ENCODE measurements at places on chromosomes 12 and 14.

- DNase-seq = no peak
Observed at GRCh38 chr14:80521456-80521855, 310.2 kb upstream of the DIO2 start.

DNA sequence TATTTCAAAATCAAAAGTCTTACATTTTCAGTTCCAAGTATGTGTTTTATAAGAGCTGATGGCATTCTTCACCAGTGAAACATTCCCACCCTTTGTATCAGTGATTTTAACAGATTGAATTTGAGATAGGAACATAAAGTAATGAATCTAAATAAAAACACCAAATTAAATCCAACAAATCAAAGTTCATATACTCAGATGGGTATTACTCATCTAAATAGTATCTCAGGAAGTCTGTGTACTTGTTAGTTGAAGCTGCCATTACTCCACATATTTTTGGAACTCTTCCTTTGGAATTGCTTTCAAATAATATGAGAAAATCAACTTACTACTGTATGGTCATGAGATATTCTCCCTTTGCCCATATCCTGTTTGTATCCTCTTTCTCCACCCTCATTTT is 89.1 kb downstream of the MIA2 start:
- DNase-seq = no peak

DNA sequence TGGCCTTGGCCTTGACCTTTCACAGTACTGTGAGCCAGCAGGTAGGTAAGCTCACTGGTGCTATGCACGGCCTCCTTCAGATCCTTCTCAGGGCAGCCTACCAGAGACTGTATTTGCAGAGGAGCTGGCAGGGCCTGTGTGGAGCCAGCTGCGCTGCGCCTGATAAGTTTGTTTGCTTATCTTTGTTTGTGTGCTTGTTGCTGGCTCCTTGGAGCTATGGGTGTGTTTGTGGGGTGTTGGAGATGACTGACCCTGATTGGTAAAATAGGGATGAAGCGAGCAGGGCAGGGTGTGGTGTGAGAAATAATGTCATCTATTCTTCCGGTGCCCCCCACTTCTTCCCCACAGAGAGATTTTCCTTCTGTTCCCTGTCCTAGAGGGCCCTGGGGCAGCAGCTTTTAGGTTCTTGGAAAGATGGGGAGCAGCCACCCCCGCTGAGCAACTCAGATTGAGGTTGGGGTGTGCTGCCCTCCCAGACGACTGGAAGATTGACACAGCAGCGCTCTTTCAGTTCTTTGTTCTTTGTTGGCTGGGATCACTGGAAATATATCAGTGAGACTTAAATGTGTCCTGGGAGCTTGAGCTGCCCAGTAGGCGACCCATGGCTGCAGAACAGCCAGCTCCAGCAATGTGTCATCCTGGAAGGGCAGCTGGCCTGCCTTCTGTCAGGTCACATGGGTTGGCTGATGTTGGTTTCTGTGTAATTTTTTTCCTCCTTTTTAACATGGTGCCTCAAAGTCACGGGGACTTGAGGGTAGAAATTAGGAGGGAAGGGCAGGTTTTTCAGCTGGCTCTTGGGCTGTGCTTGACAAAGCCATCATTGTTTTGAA is 19.6 kb downstream of the MLXIP start:
- no peak for DNase-seq

DNA sequence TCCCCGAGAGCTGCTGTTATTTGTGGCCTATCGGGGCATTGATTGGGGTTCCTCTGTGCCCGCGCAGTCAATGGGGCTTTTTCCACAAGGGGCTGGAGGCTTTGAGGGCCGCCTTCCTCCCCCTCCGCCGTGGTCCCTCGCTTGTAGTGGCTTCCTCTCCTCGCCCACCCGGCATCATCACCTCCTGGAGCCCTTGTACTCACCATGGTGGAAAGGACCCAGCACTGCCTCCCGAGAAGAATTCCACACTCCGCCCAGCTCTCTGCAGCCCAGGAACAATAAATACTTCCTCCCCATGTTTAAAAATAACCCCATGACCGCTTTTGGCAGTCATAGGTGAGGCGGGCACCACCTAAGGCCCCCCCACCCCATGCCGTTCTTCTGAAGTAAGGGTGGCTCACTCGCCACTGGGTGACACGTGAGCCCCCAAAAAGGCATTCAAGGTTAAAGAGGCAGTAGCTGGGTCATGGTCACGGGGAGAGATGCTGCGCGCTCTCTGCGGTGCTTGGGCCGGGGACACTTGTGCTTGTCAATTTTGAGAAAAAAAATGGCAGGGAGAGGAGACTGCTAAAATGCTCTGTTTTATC is at the start of gene MYL2:
Gene MYL2 (minus strand): TSS at position 256 of the 587 bp plus-strand sequence. CDS start 50 bp downstream, at position 206.
- no peak for DNase-seq

- DNase-seq = peak; percentile 60
Observed at GRCh38 chr12:52037248-52037861, 13.9 kb upstream of the NR4A1 start.

All from activated naive CD8-positive, alpha-beta T cell treated with anti-CD3 and anti-CD28 coated beads for 36 hours (primary cell).